ENCODE measurements at places on chromosomes 4 and X. TPM values are rescaled to one million over a fixed set of nuclear protein-coding genes. Genes with fewer than 3 reads are reported as not detected.

Gene RTL3
- not detected for polyA plus RNA-seq

Gene SGCB
- 60.0 TPM for polyA plus RNA-seq

Gene S100P
- 0.85 TPM for polyA plus RNA-seq

Gene OPN1MW
- not detected for polyA plus RNA-seq

Gene BMP15
- not detected for polyA plus RNA-seq

Gene C4orf51
- polyA plus RNA-seq: not detected

Gene ETDC
- polyA plus RNA-seq: not detected

Gene GAGE13
- polyA plus RNA-seq: not detected

Gene USP17L22
- polyA plus RNA-seq: not detected

Gene SFRP2
- polyA plus RNA-seq: 10.1 TPM

Gene NLGN4X
- 17.4 TPM for polyA plus RNA-seq

Gene SORBS2
- polyA plus RNA-seq: 7.2 TPM

Gene WDR44
- polyA plus RNA-seq: 7.8 TPM

Gene CXCL3
- not detected for polyA plus RNA-seq

Gene PHOX2B
- not detected for polyA plus RNA-seq

Gene LDB2
- polyA plus RNA-seq: 13.2 TPM

Gene ANAPC4
- polyA plus RNA-seq: 6.7 TPM

Gene ESX1
- polyA plus RNA-seq: not detected

Gene APOOL
- polyA plus RNA-seq: 5.4 TPM

Gene DGKQ
- polyA plus RNA-seq: 4.4 TPM

Gene EREG
- polyA plus RNA-seq: not detected

Gene KCNE5
- polyA plus RNA-seq: 1.3 TPM

Gene SLC10A4
- polyA plus RNA-seq: 14.5 TPM

Gene SOX3
- polyA plus RNA-seq: 0.39 TPM

Gene FHIP1A
- 2.8 TPM for polyA plus RNA-seq

Gene RIPPLY1
- polyA plus RNA-seq: not detected

Gene NKX3-2
- polyA plus RNA-seq: 0.25 TPM

Gene JAKMIP1
- 42.6 TPM for polyA plus RNA-seq

Gene DCX
- 19.2 TPM for polyA plus RNA-seq

Gene ARHGEF38
- 0.12 TPM for polyA plus RNA-seq

Gene FREM3
- polyA plus RNA-seq: 0.44 TPM

Gene RIBC1
- 4.4 TPM for polyA plus RNA-seq

Gene CSN1S1
- not detected for polyA plus RNA-seq

Gene PASD1
- not detected for polyA plus RNA-seq

Gene ADAM29
- polyA plus RNA-seq: not detected

Gene TLR6
- polyA plus RNA-seq: 0.10 TPM

Gene UGT2B11
- polyA plus RNA-seq: not detected

Gene DRD5
- polyA plus RNA-seq: 0.41 TPM

Gene C1QTNF7
- polyA plus RNA-seq: 0.22 TPM

Gene BRS3
- not detected for polyA plus RNA-seq

Gene BCORL1
- 16.9 TPM for polyA plus RNA-seq

Gene SUV39H1
- polyA plus RNA-seq: 10.1 TPM

Gene MAGEA10
- not detected for polyA plus RNA-seq

Gene GPR34
- polyA plus RNA-seq: 1.7 TPM

Gene STOX2
- 3.9 TPM for polyA plus RNA-seq

Gene FAM114A1
- 9.4 TPM for polyA plus RNA-seq

Gene IQCM
- polyA plus RNA-seq: not detected

Gene USP26
- polyA plus RNA-seq: not detected

Gene CDX4
- polyA plus RNA-seq: not detected

Gene ARR3
- polyA plus RNA-seq: not detected

Gene SYP
- polyA plus RNA-seq: 207 TPM

Gene CSAG2
- 3.8 TPM for polyA plus RNA-seq
